ENCODE measurements at places on chromosomes 6 and 20. TPM values are rescaled to one million over a fixed set of nuclear protein-coding genes. Genes with fewer than 3 reads are reported as not detected.

- no peak for DNase-seq
Measured at GRCh38 chr20:46371656-46372055, 34.8 kb downstream of the ELMO2 start.

DNA sequence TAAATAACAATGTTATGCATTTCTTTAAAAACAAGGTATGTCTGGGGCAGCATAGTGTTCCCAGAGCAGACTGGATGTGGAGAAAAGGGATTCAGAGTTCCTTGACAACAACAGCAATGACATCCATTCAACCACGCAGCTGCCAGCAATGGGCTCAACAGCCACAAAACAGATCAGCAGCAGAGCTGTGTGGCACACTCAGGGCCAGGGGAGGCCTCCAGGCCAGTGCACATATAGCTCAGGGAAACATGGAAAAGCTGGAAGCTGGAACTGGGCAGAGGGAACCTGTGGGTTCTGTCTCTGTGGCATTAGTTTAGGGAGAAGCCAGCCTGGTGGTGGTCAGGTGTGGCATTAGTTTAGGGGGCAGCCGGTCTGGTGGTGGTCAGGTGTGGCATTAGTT is 148.3 kb downstream of the SMOC2 start:
- DNase-seq, result no peak

DNA sequence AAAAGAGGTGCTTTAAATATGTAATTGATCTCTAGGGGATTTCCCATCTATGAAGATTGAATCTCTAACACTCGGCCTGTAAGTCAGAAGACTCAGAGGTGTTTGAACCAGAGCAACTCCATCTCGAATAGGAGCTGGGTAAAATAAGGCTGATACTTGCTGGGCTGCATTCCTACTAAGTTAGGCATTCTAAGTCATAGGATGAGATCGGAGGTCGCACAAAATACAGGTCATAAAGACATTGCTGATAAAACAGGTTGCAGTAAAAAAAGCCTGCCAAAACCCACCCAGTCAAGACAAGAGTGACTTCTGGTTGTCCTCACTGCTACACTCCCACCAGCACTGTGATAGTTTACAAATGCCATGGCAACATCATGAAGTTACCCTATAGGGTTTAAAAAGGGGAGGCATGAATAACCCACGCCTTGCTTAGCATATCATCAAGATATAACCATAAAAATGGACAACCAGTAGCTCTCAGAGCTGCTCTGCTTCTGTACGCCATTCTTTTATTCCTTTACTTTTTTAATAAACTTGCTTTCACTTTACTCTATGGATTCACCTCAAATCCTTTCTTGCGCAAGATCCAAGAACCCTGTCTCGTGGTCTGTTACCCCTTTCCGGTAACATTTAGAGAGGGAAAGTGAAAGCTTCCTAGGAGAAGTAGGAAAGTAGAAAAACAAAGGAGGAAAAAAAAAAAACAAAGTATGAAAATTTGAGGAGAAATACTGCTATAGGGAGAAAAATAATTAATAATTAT is 129.7 kb upstream of the PHACTR1 start:
- no peak for DNase-seq

DNA sequence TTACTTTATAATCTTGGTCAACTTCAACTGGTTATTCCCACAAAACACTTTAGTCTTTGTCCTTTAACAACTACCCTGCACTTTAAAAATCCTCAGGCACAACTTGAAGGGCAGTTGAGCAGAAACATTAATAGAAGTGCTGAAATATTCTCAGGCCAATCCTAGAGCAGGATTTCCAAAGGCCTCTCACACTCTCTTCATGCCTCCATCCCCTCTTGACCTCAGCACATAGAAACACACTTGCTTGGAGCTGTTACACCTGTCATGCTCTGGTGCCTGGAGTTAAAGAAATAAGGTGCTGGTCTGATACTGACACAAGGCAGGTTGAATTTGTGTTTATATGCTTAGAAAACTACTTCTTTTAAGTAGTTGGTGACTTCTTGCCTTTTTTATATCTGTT is 618.8 kb upstream of the POU3F2 start:
- DNase-seq, result no peak

- no peak for DNase-seq
Measured at GRCh38 chr20:50609438-50609989, 81.8 kb downstream of the RIPOR3 start.

Gene RTF2
- 78.7 TPM for total RNA-seq

DNA sequence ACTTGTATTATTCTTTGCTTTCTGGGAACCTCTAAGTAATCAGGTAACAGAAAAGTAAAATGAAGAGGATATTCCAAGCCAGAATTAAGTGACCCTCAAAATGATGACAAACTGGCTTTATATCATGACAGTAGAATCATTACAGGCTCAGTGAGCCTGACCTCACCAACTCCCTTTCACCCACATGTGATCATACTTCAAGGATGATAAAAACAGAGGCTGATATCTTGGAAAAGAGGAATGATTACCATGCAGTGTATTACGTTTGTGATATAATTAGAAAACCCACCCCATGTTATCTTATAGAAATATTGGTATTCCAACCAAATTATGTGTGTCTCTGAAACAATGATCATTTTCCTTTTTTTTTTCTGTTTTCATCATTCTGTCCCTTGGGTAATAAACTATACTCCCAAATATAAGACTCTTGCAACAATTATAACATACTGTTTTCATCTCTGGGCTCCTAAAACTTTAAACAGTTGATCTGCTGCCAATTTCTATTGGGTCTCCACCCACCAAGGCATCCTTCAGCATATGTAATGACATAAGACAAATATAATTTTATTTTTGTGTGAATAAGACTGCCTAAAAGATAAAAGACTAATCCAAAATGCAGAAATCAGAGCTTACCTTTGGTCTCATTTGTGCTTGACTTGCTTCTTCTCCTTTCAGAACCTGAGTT is 115.7 kb downstream of the DST start:
- DNase-seq, result no peak

Gene HLA-DRB5
- 17.7 TPM for total RNA-seq

Gene IL20RA
- total RNA-seq, result 9.1 TPM

Gene IPCEF1
- total RNA-seq, result 1.3 TPM

Gene TEAD3
- total RNA-seq, result 25.4 TPM

DNA sequence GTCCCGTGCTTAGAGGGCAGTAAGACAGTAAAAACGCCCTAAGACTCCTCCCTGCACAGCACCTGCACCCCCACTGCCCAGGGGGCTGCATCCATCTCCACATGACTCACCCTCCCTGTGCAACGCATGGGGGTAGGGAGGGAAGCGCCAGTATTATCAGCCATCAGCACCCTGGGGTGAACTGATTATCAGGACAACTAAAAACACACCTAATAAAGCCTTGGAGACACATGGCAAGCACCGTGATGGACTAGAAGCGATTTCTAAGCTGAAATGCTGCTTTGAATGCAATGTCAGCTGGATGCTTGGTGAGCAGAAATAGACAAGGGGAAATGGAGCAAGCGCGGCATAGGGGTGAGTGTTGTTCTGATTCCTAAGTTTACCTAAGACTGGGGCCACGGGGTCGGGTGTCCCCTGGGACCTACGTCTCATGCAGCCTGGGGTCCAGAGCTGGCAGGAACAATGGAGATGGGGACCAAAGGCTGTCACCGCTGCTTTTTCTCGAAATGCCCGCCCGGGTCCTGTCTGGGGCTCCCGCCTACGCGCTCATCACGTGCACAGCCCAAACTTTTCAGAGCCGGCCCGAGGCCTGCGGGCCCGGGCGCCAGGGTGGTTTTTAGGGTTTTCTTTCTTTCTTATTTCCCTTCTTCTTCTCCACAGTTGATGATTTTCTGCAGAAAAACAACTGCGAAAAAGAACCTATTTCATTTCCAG is 702 bp upstream of the TNFAIP3 start:
- DNase-seq, result no peak

- DNase-seq, result no peak
Measured at GRCh38 chr6:87544474-87544735, 45.4 kb downstream of the RARS2 start.

- no peak for DNase-seq
Measured at GRCh38 chr6:148775161-148775560, 28.3 kb downstream of the UST start.

All from Right ventricle myocardium superior (tissue), 1 donor.